Hepatocyte (in vitro differentiated cells): ENCODE measurements at places on chromosomes 12 and 14. TPM values are rescaled to one million over a fixed set of nuclear protein-coding genes. Genes with fewer than 3 reads are reported as not detected.

PITPNM2 gene
- 2.2 and 3.6 TPM in 2 replicates for total RNA-seq

GPD1 gene
- total RNA-seq: 46.8 and 64.1 TPM in 2 replicates

SERPINA12 gene
- total RNA-seq: 0.60 TPM in 1 of 2 replicates, not detected in the other

DNA sequence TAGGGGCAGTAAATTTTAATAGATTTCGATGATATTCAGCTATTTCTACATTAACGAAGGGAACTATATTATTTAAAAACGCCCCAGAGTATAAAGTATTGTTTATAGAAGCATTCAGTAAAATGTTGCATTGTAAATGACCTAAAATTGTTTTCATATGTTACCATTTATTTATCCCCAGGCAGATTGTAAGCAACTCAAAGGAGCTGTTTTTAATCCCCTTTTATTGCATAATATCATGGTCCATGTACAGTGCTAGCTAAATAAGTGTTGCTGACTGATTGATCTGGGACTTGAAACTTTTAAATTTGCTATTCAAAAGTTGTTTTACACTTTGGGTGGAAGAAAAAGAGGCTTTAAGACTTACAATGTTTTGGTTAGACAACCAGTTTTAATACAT lies 199.0 kb upstream of the SLC38A2 start:
- DNase-seq: no peak
- H3K4me1 ChIP-seq: peaks cover 6% of the 10 kb centered on the region
- H3K36me3 ChIP-seq: no peaks in the 10 kb centered on the region
- no peak overlapping the region for H3K27ac ChIP-seq

DNA sequence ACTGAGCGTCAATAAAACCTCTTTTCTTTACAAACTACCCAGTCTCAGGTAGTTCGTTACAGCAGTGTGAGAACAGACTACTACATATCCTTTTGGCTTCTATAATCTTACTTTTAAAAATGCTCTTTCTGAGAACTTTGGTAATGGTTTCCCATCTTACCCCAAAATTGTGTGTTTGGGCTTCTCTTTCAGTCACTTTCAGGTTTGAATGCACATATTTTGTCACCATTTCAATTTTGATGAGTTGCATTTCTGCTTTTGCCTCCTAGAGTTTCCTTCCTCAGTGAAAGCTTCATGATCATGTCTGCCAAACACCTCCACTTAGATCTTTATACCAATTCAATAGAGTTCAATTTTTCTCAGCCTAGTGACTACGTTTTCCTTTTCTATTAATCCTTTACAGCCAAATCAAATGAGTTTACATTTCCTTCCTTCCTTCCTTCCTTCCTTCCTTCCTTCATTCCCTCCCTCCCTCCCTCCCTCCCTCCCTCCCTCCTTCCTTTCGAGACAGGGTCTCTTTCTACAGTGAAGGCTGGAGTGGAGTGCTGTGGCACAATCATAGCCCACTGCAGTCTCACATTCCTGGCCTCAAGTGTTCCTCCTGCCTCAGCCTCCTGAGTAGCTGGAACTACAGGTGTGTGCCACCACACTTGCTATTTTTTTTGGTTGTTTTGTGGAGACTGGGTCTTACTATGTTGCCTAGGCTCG lies 124.9 kb downstream of the BCAT1 start:
- H3K4me1 ChIP-seq: no peaks in the 10 kb centered on the region
- H3K27ac ChIP-seq: no peak overlapping the region
- no peak overlapping the region for H3K4me3 ChIP-seq

DNA sequence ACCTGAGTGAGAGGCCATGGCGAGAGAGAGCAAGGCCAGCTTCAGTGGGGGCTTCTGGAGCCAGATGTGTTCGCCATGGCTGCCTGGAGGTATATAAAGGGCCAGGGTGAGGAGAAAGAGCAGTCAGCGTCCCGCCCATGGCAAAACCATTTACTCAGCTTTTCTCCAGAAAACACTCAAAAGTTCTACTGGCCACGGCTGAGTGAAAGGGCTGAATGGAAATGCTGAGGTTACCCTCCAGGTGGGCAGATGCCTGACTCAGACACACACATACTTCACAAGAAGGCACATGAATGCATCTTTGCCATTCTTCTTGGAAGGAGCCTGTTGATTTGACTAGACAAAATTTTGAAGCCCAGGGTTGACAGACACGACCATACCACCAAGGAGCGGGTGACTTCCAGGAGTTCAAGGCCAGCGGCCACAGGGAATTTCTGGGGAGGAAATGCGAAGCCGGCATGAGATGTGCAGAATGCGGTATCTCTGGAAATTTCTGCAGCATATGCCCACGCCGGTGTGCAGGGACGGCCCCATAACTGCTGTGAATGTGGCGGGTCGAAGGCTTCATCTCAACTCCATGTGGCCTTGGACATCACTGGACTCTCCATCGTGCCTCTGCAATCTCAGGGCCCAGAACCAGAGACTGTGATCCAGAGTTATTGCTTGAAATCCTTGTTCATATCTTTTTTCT lies at the start of gene IL31:
Gene IL31 (minus strand): TSS at position 67 of the 691 bp plus-strand sequence. CDS start 49 bp downstream, at position 18.
- H3K27me3 ChIP-seq: no peaks in the 10 kb centered on the region
- H3K4me1 ChIP-seq: peaks cover 4% of the 10 kb centered on the region
- H3K36me3 ChIP-seq: no peaks in the 10 kb centered on the region
- DNase-seq: no peak
- H3K4me3 ChIP-seq: no peak within 1 kb of the TSS

- DNase-seq: no peak
- H3K27me3 ChIP-seq: no peaks in the 10 kb centered on the region
- no peak overlapping the region for H3K4me3 ChIP-seq
- no peak overlapping the region for H3K27ac ChIP-seq
- no peaks in the 10 kb centered on the region for H3K36me3 ChIP-seq
These were observed 3.0 kb upstream of the PIGH start for GRCh38 chr14:67602995-67603545.

DNA sequence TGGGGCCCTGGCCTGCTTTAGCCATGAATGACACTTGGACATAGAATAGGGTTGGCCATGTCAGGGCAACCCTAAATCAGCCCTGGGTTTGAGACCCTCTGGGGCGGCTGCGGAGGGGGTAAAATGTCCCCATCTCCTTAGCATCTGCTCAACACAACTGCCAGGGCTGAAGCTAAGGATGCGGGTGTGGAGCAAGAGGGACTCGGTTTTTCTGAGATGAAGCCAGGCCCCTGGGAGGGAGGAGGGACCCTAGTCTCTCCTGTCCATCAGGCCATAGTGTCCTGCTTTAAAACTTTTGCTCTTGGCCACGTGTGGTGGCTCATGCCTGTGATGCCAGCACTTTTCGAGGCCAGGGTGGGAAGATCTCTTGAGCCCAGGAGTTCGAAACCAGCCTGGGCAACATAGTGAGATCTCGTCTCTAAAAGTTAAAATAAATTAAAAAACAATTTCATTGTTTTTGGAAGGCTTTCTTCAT lies 778 bp upstream of the C1R start:
- no peaks in the 10 kb centered on the region for H3K27me3 ChIP-seq
- DNase-seq: no peak
- no peaks in the 10 kb centered on the region for H3K36me3 ChIP-seq
- H3K4me3 ChIP-seq: no peak overlapping the region
- no peak overlapping the region for H3K27ac ChIP-seq

GRCh38 chr14:87813211-87813610 lies 179.8 kb downstream of the GALC start:
- no peaks in the 10 kb centered on the region for H3K36me3 ChIP-seq
- no peak for DNase-seq
- no peaks in the 10 kb centered on the region for H3K4me1 ChIP-seq
- H3K4me3 ChIP-seq: no peak overlapping the region
- H3K27ac ChIP-seq: no peak overlapping the region

DNA sequence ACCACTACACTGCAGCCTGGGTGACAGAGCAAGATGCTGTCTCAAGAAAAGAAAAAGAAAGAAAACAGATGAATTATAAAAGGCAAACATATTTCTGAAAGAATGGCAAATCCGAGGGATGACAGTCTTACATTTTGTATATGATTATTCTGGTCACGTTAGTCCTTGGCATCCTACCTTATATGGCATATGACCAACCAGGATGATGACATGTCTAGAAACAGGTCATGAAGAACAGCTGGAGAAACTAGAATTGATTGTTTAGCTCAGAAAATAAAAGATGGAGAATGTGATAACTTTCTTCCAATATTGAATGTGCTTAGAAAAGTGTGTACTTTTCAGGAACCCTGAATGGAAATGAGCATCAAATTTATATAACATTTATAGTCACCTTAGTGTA lies 19.2 kb downstream of the SLC2A14 start:
- no peak overlapping the region for H3K4me3 ChIP-seq
- no peaks in the 10 kb centered on the region for H3K36me3 ChIP-seq
- H3K27me3 ChIP-seq: no peaks in the 10 kb centered on the region
- H3K4me1 ChIP-seq: peaks cover 4% of the 10 kb centered on the region
- no peak for DNase-seq
- no peak overlapping the region for H3K27ac ChIP-seq

GRCh38 chr14:54669721-54670561 lies 103.0 kb downstream of the SAMD4A start:
- peak; percentile 58 for DNase-seq
- no peaks in the 10 kb centered on the region for H3K36me3 ChIP-seq
- H3K4me3 ChIP-seq: no peak overlapping the region
- H3K27ac ChIP-seq: peak overlapping the region; percentile 81
- H3K4me1 ChIP-seq: peaks cover 17% of the 10 kb centered on the region
- H3K27me3 ChIP-seq: no peaks in the 10 kb centered on the region

DNA sequence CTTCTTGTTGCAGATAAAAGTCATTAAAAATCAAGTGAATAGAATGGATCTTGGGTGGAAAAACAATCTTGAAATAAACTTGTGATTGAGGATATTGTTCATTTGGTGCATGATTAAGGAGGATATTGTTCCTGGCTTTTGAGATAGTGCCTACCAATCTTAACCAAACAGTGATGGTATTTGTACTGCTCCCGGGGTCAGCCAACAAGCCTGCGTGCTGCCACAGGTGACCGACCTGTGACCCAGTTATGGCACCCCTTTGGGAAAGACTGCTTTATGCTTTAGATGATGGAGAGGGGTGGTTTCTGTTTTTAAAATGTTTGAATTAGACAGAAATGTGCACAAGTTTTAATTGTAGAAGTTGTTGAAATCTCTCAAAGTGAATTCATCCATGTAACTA lies 41.6 kb downstream of the SUDS3 start:
- DNase-seq: no peak
- H3K36me3 ChIP-seq: no peaks in the 10 kb centered on the region
- no peak overlapping the region for H3K4me3 ChIP-seq
- H3K4me1 ChIP-seq: no peaks in the 10 kb centered on the region

- peak overlapping the region; percentile 16 for H3K4me3 ChIP-seq
- peak; percentile 89 for DNase-seq
- H3K27me3 ChIP-seq: no peaks in the 10 kb centered on the region
- H3K27ac ChIP-seq: peak overlapping the region; percentile 54
These were observed 1.4 kb downstream of the IFFO1 start for GRCh38 chr12:6554168-6555017.

DNA sequence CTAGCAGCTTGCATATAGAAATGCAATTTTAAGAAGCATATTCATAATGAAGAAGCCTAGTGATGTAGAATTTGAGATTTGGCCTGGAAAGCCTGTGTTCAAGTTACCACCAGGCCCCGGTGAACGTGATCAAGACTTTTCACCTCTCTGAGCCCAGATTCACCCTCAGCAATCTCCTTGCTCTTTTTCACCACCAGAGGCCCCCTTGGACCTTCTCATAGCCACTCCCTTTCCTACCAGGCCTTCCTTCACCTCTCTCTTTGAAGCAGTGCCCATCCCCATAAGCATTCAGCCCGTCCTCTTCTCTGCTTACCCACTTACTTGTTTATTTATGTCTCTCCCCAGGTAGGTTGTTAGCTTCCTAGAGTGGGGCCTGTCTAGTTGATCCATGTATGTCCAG lies 1280.9 kb downstream of the AACS start:
- H3K36me3 ChIP-seq: no peaks in the 10 kb centered on the region
- no peaks in the 10 kb centered on the region for H3K4me1 ChIP-seq
- H3K4me3 ChIP-seq: no peak overlapping the region
- H3K27me3 ChIP-seq: no peaks in the 10 kb centered on the region
- no peak overlapping the region for H3K27ac ChIP-seq

DNA sequence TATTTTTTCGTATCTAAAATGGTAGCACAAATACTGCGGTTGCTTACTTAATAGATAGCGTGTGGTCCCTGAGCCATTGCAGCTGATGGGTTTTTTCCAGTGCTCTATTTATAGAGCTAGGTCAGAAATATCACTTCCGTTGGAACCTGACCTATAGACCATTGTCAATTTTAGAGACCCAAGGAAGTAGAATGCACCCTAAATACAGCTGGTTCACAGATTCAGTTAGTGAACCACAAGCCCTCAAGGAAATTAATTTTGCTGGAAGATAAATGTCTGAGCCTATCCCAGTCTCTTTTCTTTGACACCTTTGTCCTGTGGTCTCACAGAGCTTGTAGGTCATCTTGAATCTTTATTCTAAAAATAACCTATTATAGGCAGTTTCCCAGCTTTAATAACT lies 391.0 kb downstream of the ZFP36L1 start:
- no peaks in the 10 kb centered on the region for H3K27me3 ChIP-seq
- no peak overlapping the region for H3K4me3 ChIP-seq
- H3K36me3 ChIP-seq: no peaks in the 10 kb centered on the region
- peak overlapping the region; percentile 41 for H3K27ac ChIP-seq

DNA sequence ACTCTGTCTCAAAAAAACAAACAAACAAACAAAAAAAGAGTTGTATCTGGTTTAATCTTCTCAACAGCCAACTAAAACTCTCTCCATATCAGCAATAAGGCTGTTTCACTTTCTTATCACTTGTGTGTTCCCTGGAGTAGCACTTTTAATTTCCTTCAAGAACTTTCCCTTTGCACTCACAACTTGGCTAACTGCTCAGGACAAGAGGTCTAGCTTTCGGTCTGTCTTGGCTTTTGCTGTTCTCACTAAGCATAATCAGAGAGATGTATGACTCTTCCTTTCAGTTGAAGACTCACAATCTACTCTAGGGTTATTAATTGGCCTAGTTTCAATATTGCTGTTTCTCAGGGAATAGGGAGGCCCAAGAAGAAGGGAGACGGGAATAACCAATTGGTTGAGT lies 12.3 kb downstream of the NEMP1 start:
- DNase-seq: no peak
- H3K27ac ChIP-seq: no peak overlapping the region
- no peaks in the 10 kb centered on the region for H3K27me3 ChIP-seq
- no peak overlapping the region for H3K4me3 ChIP-seq

- no peak overlapping the region for H3K4me3 ChIP-seq
- no peaks in the 10 kb centered on the region for H3K4me1 ChIP-seq
- DNase-seq: peak; percentile 39
These were observed 18.7 kb upstream of the CREBL2 start for GRCh38 chr12:12592930-12593329.

DNA sequence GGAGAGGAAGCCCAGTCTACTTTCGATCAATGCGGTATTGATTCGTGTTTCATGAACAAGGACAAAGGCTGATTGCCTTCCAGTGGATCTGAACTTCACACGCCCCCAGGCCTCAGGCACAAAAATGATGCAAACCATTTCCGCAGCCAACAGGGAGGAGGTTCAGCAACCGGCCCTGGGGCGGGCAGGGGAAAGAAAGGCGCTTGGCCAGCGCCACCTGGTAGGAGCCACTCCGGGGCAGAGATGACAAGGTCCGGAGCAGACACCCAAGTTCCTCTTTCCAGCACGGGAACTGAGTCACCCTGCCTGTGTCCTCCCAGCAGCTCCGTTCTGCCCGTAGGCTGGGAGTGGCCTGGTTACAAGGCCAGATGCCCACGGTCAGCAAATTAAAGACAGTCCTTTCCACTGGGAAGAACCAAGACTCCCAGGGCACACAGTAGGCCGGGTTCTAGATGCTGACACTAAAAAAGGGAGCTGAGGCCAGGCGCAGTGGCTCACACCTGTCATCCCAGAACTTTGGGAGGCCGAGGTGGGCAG lies 136.3 kb downstream of the SCARB1 start:
- no peak for DNase-seq
- peaks cover 19% of the 10 kb centered on the region for H3K4me1 ChIP-seq
- H3K36me3 ChIP-seq: no peaks in the 10 kb centered on the region
- no peaks in the 10 kb centered on the region for H3K27me3 ChIP-seq
- no peak overlapping the region for H3K27ac ChIP-seq
- no peak overlapping the region for H3K4me3 ChIP-seq
